ENCODE measurements at places on chromosomes 16 and 17.

- no peak for DNase-seq
Observed at GRCh38 chr17:48110761-48111160, 3.2 kb downstream of the SNX11 start.

DNA sequence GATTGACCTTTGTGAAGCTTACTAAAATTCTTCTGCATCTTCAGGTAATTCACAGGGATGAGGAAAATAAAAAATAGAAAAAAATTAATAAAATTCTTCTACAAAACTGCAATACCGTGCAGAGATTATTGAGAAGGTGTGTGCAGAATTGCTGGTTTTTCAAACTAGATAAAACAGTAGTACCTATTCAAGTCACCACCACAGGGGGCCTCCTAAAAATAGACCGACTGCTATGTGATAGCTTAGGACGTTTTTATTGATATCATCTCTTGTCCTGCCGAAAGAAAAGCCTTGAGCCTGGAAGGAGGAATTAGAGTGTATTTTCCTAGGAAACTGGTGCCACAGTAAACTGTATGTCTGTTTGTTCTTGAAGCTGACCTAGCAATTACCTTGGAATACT, 325.9 kb downstream of the ZFHX3 start:
- DNase-seq: no peak

- DNase-seq: no peak
Observed at GRCh38 chr16:70582280-70582978, 58.8 kb downstream of the SF3B3 start.

DNA sequence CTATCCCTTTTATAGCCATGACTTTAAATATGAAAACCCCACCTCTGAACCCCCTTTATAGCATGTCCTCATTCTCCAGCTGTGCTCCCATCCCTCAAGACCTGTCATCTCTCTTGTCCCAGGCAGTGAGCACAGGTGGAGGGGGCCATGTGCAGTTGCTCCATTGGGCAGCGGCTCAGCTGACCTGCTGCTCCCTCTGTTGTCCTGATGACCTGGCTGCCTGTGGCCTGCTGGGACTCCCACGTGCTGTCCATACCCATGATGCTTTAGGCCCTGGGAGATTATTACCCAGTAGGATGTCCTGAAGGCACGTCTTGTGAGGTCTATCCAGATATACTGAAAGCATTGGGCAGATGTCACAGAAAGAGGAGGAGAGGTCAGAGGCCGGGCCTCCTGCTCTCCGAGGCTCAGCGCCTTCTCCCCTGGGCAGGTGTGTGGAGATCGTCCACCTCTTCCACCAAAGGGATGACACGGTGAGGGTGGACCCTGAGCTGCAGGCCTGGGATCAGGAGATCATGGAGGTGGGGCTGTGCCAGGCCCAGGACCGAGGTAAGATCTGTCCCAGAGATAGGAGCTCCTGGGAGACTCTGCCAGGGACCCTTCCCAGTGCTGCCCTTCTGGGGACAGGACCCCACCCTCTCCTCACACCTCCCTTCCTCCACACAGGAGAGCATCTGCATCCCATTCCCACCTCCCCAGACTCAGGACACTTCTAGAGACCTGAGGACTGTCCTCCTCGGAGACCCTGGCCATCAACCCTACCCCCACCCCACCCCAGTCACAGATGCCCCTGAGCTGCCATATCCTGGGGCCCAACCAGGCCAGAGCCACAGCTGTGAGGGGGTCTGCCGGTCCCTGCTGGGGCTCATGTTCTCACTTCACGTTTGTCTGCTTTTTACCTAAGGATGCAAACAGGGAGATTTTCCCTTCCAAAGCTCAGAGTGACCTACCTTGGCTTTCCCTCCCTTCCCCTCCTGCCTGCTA, 58.0 kb downstream of the GOSR1 start:
- no peak for DNase-seq

DNA sequence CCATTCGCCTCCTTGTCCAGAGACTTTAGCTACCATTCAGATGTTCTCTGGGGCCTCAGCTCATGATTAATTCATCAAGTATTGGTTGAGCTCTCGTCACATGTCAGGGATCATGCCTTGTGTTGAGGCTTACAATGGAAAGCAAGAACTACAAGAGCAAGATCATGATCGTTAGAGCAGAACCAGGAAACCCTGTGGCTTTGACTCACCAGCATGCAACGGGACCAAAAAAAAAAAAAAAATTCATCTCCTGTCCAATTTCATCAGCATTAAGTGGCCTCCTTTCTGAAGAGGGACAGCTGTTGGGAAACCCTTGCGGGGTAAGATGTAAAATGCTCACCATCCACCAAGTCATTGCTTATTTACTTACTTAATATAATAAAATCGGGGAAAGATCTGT, 12.1 kb upstream of the USP10 start:
- DNase-seq: no peak

- DNase-seq: no peak
Observed at GRCh38 chr16:34648-34987, 18.8 kb downstream of the POLR3K start.

DNA sequence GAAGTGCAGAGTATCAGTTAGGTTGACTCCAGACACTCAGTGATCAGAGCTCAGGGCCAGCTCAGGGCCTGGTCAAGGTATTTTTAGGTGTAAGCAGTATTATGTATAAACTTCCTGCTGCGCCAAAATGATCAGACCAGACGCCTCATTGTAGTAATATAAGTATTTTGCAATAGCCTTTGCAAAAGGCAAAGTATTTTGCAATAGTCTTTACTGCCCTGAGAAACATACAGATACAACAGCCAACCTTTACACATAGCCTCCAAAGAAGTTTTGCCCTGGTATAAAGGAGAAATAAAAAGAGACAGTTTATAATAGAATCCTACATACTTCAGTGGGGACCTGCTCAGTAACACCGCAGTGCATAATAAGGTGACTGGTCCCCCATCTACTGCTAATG, 333.0 kb upstream of the EEF2KMT start:
- DNase-seq: no peak

- no peak for DNase-seq
Observed at GRCh38 chr17:19671433-19671832, 22.9 kb downstream of the ALDH3A2 start.

- no peak for DNase-seq
Observed at GRCh38 chr17:72691586-72691985, 400.9 kb downstream of the SLC39A11 start.

GRCh38 chr17:76572201-76572910, 13.3 kb downstream of the ST6GALNAC2 start:
- no peak for DNase-seq

DNA sequence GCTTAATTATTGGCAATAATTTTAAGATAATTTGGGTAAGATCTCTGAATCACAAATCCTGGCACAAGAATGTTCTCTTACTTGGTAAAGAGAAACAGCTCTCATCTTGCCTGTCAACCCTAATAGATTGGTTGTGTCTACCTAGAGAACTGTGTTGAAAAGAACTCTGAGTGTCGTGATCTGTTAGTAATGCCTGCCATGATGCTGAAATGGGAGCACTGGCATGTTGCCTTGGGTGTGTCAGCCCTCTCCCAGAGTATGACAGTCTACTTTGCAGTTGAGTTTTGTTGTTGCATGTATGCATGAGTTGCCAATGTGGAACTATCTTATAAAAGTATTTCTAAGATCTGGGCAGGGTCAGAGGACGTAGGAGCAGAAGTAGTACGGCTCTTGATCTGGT, 221.4 kb downstream of the MAF start:
- no peak for DNase-seq

- DNase-seq: no peak
Observed at GRCh38 chr16:49604602-49605001, 231.0 kb downstream of the C16orf78 start.

DNA sequence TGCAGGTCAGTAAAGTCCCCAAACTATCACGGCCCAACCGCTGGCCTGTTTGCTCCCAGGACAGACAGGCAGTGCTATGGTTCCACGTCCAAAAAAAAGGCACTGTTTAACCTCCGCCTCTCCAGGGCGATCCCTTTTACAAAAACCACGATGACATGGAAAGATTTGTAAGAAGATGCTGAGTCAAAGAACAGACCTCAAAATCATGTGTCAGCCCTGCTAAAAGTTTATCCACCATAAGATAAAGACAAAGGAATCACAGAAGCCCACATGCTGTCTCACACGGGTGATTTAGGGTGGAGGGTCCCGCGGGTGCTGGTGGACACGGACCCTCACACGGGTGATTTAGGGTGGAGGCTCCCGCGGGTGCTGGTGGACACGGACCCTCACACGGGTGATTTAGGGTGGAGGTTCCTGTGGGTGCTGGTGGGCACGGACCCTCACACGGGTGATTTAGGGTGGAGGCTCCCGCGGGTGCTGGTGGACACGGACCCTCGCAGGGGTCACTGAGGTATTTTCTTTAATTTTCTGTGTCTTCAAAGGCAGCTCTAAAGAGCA, 117.2 kb upstream of the METRNL start:
- DNase-seq: no peak

DNA sequence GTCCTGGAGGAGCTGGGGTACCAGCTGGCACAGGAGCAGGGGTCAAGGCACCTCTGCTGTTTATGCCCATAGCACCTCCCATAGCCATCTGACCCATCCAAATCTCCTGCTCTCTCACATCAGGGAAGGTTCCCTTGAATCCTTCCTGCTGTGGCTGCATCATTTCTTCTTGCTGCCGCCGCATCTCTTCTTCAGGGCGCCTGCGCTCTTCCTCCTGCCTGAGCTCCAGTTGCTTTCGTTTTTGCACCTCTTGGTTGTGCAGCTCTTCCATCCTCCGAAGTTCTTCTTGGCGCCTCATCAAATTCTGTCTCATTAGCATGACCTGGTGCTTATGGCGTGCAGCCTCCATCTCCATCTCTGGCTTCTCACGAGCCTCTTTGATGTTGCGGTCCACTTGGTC, 2.0 kb upstream of the NOB1 start:
- DNase-seq: no peak

DNA sequence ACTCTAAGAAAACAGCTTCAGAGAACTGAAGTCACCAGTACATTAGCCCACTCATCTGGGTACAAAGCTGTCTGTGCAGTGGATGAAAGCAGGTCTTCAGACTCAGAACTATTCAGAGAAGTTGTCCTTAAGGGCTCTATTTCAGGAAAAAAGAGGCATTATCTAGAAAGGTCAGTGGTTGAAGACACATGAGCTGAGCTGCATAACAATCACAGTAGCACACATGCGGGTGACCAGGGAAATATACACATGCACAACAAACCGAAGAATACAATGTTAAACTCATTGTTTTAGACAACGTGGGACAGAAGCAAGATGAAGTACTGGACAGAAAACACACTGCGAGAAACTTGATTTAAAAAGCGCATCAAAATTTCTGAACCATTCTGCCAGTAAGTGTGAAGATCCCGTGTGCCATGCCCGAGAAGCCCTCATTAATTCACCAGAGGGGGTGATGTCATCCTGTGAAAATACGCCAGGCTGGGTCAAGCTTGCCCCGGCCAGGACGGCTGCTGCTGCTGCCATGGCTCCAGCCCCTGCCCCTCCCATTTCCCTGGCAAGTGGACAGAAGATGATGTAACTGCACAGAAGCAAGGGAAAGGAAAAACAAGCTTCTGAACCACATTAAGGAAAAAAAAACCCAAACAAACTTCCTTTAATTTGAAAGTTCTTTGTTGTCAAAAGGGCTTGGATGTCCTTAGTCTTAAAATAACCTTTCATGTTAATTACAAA, 10.1 kb downstream of the DYNC1LI2 start:
- DNase-seq: no peak

DNA sequence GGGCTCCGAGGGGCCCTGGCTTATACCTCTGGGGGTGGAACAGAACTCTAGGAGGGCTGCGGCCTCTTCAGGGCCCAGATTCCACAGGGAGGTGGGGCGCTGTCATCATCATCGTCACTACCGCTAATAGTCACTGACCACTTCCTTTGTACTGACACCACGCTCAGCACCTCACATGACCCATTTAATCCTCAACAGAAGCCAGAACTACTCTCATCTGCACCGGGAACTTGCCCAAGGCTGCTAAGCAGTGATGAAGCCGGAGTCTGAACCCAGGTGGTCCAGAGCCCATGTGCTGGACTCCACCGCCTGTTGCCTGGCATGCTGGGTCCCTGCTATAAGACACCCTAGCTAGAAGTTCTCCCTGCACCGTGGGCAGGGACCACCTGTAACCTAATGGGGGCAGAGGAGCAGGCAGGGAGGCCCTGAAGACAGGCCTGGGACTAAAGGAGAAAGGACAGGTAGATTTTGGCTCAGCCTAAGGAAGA, 12.0 kb downstream of the UNC13D start:
- DNase-seq: no peak

- no peak for DNase-seq
Observed at GRCh38 chr16:89052890-89053724, 40.5 kb upstream of the ACSF3 start.

- DNase-seq: no peak
Observed at GRCh38 chr17:43312011-43312410, 78.2 kb upstream of the RNU2-1 start.

- no peak for DNase-seq
Observed at GRCh38 chr17:60473788-60474187, 51.5 kb downstream of the CHCT1 start.

DNA sequence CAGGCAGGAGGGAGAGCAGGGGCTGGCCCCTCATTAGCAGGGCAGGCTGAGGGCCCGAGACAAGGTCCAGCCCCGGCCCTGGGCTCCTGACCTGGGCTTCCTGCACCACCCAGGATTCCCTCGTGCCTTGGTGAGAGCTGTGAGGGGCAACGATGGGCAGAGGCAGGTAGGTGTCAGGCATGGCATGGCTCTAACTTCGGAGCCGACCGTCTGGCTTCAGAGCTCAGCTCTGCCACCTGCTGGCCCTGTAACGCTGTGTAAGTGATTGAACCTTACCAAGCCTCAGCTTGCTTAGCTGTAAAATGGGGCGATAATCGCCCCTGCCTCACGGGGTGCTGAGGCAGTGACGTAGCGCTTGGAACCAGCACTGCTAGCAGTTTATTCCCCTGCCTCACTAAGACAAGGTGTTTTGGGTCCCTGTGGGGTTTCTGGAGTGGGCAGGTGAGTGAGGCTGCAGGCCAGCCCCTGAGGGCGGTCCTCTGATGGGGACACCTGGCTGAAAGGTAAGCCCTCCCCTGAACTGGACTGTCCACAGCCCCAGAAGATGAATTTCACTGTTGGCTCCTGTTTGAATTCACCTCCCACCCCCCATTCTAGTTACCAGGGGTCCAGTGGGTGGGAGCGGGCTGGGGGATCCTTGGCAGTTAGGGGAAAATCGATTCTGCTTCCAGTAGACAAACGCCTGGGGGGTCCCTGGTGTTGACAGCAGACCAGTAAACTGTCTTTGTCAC, 184.8 kb upstream of the GSE1 start:
- DNase-seq: peak; percentile 52

GRCh38 chr16:81553080-81553813, 108.6 kb downstream of the CMIP start:
- no peak for DNase-seq

DNA sequence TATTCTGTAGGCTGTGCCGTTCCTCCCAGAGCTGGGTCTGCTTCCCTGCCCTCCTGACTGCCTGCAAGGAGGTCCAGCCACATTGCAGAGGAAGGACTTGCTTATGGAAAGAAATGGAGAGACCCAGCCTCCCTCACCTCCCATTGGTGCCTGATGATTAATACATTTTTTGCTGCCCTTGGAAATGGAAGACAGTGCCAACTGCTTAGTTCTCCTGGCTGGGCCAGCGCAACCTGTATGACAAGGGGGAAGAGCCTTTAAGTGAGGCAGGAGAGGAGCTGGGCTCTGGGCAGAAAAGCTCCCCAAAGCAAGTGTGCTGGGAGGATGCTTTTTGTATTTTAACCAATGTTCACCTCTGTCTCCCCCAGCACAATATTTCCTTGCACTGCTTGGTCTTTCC, 238.5 kb downstream of the SOX9 start:
- no peak for DNase-seq
